ENCODE measurements at places on chromosomes 2 and 18. TPM values are rescaled to one million over a fixed set of nuclear protein-coding genes. Genes with fewer than 3 reads are reported as not detected.

Gene ANTXR1
- total RNA-seq: 0.05 TPM

Gene MRPL53
- 83.1 TPM for total RNA-seq

DNA sequence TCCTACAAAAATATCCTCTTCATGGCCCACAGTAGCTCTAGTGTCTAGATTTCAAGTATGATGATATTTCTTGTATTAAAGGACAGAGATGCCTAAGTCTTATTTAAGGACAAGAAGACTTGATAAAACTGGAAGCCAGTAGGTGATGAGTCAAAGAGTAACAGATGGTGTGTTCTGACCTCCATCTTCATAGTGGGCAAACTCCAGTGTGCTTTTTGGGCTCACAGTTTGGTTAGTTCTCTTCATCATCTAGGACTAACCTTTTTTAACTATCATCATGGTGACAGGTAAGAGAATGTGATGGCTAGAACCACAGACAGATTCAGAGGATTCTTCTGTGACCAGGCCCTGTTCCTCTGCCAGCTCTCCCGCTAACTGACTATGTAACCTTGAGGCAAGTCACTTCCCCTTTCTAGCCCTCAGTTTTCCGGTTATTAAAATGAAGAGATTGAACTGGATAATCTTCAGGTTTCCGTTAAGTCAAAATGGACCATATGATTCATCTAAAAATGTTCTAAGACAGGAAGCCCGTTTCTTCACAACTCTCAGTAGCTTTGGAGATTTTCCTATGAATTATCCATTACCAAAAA is 140.3 kb upstream of the RASGRP3 start:
- DNase-seq: no peak

DNA sequence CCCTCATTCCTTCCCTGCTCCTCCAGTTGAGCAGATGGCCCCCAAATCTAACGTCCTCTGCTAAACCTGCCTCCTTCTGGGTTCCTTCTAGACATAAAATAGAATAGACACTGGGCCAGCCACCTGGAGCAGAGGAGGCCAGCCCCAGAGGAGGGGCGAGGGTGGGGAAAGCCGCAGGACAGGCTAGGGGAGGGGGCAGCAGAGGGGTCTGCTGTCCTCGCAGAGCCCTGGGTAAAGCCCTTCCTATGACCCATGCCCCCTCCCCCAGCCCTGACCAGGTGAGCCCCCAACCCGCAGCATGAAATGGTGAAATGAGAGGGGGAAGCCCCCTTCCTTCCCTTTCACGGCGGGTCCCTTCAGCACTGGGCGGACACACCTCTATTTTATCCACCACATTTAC is 7.8 kb downstream of the MFSD2B start:
- DNase-seq: no peak

Gene ECEL1
- not detected for total RNA-seq
